Osteoblast (primary cell): ENCODE measurements at places on chromosomes 6 and 20. TPM values are rescaled to one million over a fixed set of nuclear protein-coding genes. Genes with fewer than 3 reads are reported as not detected.

GSTA3 gene
- total RNA-seq = not detected in 2 replicates

MCHR2 gene
- not detected in 2 replicates for total RNA-seq

GRCh38 chr6:26249957-26250697 is 114.9 kb upstream of the BTN3A2 start:
- H3K4me1 ChIP-seq = peaks cover 2% of the 10 kb centered on the region
- peak overlapping the region; percentile 74 for H3K27ac ChIP-seq
- H3K27me3 ChIP-seq = peaks cover 11% of the 10 kb centered on the region

DNA sequence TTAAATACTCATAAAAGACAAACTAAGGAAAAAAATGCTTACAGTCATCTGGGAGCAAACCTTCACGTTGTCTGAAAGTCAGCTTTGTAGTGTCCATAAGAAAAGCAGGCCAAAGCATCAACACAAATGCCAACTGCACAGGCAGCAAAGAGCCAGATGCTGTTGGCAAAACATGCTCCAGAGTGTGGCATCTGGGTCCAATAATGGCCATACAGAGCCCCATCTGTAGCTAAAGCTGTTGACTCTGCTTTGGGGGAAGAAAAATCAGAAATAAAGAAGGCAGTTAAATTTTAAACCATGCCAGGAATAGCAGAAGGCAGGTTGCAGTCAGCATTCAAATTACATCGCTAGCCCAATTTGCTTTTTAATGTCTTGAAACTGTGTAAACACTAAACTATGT is 776.3 kb downstream of the EYS start:
- DNase-seq = no peak
- H3K36me3 ChIP-seq = no peaks in the 10 kb centered on the region
- H3K27ac ChIP-seq = no peak overlapping the region

GRCh38 chr20:43408848-43409576 is 48.7 kb upstream of the SRSF6 start:
- no peak overlapping the region for H3K4me3 ChIP-seq
- H3K27me3 ChIP-seq = no peaks in the 10 kb centered on the region
- no peaks in the 10 kb centered on the region for H3K4me1 ChIP-seq
- DNase-seq = no peak

PDE10A gene
- total RNA-seq = 3.3 and 3.5 TPM in 2 replicates

DNA sequence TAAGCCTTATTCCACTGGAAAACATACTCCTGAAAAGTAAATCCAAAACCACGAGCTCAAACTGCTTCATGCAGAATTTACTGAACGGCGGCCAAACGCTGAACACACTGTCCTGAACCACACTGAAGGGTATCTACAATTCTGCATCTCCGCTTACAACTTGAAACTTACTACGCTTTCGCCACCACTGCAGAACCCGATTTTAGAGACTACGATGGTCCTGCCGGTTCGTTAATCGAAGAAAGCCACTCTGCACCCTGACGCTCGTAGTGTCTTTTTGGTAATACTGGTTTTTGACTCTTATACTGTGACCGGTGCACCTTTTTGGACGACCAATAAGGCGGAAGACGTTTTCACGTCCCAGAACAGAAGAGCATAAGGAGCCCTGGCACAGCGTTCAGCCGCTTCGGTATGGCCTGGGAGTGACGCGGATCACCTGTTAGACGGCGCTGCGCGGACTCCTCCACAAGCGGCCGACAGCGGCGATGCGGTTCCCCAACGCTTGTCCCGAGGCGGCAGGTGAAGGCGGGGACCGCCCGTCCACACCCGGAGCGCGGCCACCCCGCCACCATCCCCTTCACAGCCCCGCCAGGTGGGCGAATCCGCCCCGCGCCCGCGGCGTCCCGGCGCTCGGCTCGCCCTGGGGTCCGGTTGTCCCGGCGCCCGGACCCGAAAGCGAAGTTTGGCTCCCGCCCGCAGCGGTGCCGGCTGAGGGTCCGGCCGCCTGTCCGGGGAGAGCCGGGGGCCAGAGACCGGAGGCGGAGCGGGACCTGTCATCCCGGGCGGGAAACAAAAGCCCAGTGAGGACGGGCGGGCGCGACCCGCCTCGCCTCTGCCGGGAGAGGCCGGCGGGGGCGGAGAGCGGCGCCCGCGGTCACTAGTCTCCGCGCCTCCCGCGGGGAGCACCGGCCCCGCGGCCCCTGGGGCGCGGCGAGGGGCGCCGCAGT is 784 bp downstream of the FKBP5 start:
- peak overlapping the region; percentile 45 for H3K27ac ChIP-seq
- no peaks in the 10 kb centered on the region for H3K36me3 ChIP-seq
- peak; percentile 91 for DNase-seq

DNA sequence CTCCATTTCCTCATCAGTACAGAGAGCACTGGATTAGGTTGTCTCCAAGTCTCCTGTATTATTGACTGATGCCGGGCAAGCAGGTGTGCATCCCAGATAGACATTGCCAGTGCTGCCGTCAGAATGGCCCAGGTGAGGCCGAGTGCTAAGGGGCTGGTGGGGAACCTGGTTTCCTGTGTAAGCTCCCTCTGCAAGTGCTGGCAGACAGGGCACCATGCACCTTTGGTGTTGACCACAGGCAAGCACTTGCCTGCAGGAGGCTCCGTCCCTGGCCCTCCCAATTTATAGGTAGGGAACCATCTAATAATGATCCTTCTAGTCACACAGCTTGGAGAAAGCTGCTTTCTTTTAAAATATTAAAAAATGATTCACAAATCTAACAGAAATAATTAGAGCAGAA is 747 bp downstream of the GABRR1 start:
- H3K4me3 ChIP-seq = no peak overlapping the region
- no peak for DNase-seq
- no peaks in the 10 kb centered on the region for H3K4me1 ChIP-seq
- no peaks in the 10 kb centered on the region for H3K36me3 ChIP-seq

DNA sequence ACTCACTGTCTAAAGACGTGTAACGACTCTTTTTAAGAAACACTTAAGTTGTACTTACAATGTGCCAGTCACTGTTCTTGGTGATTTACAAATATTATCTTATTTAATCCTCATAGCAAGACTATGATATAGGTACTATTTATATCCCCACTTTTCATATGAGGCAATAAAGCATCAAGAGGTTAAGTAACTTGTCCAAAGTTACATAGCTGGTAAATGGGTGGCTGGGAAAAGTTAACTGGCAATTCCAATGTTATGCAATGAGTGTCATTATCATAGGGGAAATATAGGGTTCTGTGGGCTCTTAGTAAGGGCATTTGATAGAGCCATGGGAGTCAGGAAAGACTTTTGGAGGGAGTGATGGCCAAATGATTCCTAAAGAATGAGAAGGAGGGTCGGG is 21.4 kb upstream of the RIPOR2 start:
- no peaks in the 10 kb centered on the region for H3K36me3 ChIP-seq
- no peak overlapping the region for H3K4me3 ChIP-seq
- no peak overlapping the region for H3K27ac ChIP-seq
- peaks cover 15% of the 10 kb centered on the region for H3K27me3 ChIP-seq
- H3K4me1 ChIP-seq = no peaks in the 10 kb centered on the region
- DNase-seq = no peak

- no peaks in the 10 kb centered on the region for H3K36me3 ChIP-seq
- no peaks in the 10 kb centered on the region for H3K4me1 ChIP-seq
- H3K27me3 ChIP-seq = no peaks in the 10 kb centered on the region
- DNase-seq = no peak
- H3K4me3 ChIP-seq = no peak overlapping the region
These were observed 101.3 kb downstream of the SMOC2 start for GRCh38 chr6:168542301-168542700.

DNA sequence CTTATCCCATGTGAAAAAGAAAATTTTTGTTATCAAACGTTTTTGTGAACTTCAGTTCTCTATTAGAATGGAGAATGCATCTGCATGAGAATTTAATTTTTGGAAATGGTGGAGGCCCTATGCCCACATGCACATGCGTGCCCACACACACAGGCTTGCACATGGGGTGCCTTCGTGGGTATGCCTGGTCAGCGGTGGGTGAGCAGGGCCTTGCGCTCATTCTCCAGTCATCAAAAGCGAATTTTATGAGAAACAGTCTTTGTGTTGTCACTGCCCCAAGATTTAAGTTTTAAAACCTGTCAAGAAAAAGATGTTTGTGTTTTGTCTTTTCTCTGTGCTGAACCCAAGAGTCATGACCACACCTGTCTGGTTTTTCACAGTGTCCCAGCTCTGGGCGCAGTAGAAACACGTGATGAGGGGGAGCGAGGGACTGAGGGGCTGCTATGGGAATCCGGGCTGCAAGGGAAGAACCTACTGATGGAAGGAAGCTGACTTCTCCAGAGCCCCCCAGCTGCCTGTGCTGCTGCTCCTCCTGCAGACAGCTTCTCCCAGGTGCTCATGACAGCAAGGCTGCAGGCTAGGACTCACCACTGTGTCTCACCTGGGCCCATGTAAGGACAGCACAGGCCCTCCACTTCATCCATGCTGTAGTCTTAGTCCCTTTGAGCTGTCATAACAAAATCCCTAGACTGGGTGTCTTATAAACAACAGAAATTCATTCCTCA is 153.6 kb downstream of the SYCP2 start:
- no peak overlapping the region for H3K27ac ChIP-seq
- no peak overlapping the region for H3K4me3 ChIP-seq
- H3K36me3 ChIP-seq = no peaks in the 10 kb centered on the region
- H3K27me3 ChIP-seq = no peaks in the 10 kb centered on the region
- H3K4me1 ChIP-seq = no peaks in the 10 kb centered on the region

MOG gene
- not detected in 2 replicates for total RNA-seq

FRS3 gene
- 1.5 and 1.8 TPM in 2 replicates for total RNA-seq

GRCh38 chr20:36547186-36548005 is 6.1 kb downstream of the MYL9 start:
- H3K27me3 ChIP-seq = no peaks in the 10 kb centered on the region
- peaks cover 56% of the 10 kb centered on the region for H3K36me3 ChIP-seq
- no peak for DNase-seq
- no peak overlapping the region for H3K27ac ChIP-seq
- no peak overlapping the region for H3K4me3 ChIP-seq
- peaks cover 25% of the 10 kb centered on the region for H3K4me1 ChIP-seq

CNBD2 gene
- total RNA-seq = 0.72 and 2.1 TPM in 2 replicates

DNA sequence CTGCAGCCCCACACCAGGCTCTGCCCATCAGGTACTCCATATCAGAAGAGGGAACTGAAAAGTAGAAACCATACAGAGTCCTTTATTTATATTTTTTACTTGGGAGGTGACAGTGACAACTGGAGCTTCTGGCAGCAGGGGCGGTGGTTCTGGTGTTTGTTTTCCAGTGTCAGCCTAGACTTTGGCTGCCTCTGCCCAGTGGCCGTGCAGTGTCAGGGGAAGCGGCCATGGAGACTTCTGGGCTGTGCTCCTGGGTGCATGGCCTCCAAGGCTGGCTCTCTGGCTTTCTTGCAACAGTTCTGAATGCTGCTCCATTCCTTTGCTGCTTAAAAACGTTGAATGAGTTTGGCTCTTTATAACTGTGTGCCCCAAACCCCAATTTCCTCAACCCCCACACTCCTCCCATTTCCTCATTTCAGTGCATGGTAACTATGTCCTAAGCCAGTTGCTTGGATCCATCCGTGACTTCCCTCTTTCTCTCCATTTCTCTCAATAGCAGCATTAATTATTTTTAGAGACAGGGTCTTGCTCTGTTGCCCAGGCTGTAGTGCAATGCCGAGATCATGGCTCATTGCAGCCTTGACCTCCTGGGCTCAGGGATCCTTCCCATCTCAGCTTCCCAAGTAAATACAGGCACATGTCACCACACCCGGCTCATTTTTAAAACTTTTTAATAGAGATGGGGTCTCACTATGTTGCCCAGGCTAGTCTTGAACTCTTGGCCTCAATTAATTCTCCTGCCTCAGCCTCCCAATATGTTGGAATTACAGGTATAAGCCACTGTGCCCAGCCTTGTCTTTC is 141.1 kb upstream of the SGK1 start:
- H3K27ac ChIP-seq = no peak overlapping the region
- H3K4me3 ChIP-seq = no peak overlapping the region
- no peaks in the 10 kb centered on the region for H3K27me3 ChIP-seq
- DNase-seq = no peak
- no peaks in the 10 kb centered on the region for H3K4me1 ChIP-seq

DNA sequence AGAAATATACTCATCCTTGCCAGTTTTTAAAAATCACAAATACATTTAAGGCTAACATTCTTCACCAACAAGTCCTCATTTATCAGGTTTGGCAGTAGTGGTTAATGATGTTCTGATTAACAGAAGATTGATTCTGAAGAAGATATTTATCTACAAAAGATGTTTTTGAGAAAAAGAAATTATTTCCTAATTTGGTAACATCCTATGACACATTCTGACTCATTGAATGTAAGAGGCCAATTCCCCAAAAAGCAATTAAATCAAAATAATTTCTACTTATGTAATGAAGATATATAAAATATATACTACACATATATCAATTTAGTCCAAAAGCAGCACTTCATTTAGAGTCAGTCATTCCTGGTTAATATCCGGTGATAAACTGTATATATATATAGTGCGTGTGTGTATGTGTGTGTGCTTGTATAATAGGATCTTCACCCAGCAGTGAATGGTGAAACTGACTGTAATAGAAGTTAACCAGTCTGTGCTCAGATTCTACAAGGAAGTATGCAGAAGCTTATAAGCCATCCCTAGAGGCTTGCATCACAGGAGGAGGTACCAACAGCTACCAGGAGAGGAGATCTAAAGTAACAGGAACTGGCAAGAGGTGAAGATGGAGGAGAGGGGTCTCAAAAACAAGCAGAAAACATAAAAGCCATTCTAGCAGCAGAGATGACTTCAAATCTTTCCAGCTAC is 82.9 kb upstream of the MARCKS start:
- H3K4me1 ChIP-seq = peaks cover 4% of the 10 kb centered on the region
- H3K27me3 ChIP-seq = no peaks in the 10 kb centered on the region
- DNase-seq = peak; percentile 39
- no peaks in the 10 kb centered on the region for H3K36me3 ChIP-seq
- H3K4me3 ChIP-seq = no peak overlapping the region

GRCh38 chr20:25285856-25286798 is 38.2 kb downstream of the PYGB start:
- no peak overlapping the region for H3K4me3 ChIP-seq
- H3K4me1 ChIP-seq = no peaks in the 10 kb centered on the region
- H3K27ac ChIP-seq = no peak overlapping the region
- no peaks in the 10 kb centered on the region for H3K27me3 ChIP-seq

DNA sequence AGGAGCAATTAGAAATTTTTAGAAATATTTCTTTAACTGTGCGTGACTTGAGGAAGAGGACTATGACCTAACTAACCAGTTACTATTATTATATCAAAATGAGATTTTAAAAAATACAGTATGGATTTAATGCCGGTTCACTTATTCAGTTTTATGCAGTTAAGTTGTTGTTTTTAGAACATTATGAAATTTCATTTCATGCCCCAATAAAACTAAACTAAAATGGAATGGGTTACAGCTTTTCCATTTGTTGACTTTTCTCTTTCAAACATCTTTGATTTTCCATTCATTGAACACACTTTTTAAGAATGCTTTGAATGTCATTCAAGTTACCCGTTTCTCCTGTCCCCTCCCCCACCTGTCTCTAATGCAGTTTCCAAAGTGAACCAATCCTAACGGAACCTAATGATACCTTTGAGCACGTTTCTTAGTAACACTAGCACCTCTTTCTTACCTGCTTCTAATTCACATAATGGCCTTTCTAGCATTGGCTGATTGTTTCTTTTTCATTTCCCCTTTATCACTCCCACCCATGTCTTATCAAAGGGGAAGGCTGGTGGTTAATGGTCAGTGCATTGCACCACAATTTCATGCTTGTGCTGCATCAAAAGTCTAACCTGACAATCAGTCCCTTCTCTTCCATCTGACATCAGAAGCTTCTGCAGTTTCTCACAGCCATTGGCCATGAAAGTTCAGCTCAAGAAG is 262.2 kb upstream of the TAB2 start:
- no peak overlapping the region for H3K4me3 ChIP-seq
- no peak overlapping the region for H3K27ac ChIP-seq
- no peak for DNase-seq
- H3K4me1 ChIP-seq = peaks cover 11% of the 10 kb centered on the region
- H3K27me3 ChIP-seq = no peaks in the 10 kb centered on the region

WFDC2 gene
- not detected in 2 replicates for total RNA-seq

GRCh38 chr20:31604567-31605030 is 490 bp upstream of the ID1 start:
- H3K4me1 ChIP-seq = peaks cover 46% of the 10 kb centered on the region
- DNase-seq = no peak
- H3K4me3 ChIP-seq = peak overlapping the region; percentile 97
- H3K36me3 ChIP-seq = peaks cover 9% of the 10 kb centered on the region
- peak overlapping the region; percentile 98 for H3K27ac ChIP-seq
